Ammon's horn (tissue), 1 donor: ENCODE measurements at places on chromosomes 4 and X.
A peak's percentile ranks its signal among the peaks of the same experiment; 100 is the strongest.

DNA sequence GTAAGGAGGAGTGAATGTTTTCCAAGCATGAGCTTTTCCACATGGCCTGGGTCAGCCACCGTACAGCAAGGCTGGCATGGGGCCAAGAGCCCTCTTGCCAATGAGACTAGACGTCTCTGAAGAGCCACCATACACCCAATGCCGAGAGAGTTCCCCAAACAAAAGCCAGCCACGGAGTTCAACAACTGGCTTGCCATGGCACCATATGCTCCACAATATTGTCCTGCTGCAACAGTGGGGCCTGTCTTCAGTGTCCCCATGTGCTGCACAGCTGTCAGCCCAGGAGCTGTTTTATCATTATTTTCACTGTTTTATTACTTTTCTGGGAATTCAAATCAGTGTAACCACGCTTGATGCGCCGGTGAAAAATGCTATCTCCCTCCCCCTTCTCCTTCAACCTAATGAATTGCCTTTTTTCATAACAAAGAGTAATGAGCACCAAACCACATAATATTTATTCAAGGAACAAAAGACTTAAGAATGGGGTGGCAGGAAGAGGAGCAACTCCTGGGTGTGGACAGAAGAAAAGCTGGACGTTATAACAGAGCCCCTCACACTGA, 18.4 kb downstream of the MAML3 start:
- DNase-seq = peak; percentile 67

- DNase-seq = no peak
Measured at GRCh38 chrX:40663078-40663740, 15.8 kb upstream of the CXorf38 start.

DNA sequence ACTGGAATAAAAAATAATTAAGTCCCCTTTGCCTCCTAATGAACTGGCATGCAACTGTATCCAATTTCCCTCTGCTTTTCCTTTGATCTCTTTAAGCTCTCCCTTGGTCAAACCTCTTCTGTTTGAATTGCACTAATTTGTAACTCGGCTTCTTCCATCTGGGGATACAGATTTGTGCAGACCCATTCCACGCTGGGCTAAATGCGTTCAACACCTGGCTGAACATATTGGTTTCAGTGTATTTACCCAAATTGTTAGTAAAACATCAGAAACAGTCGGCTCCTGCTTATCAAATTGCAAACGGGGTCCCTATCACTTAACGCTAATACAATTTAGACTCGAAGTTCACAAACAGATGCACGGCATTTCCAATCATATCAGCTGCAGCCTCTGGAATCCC, 124.9 kb upstream of the TAPT1 start:
- DNase-seq = no peak

GRCh38 chrX:87265518-87265917, 252.1 kb upstream of the KLHL4 start:
- DNase-seq = no peak

GRCh38 chr4:41296995-41297394, 40.3 kb downstream of the UCHL1 start:
- DNase-seq = no peak

GRCh38 chr4:143133977-143134376, 50.7 kb upstream of the USP38 start:
- no peak for DNase-seq

GRCh38 chr4:29541757-29542156, 1178.4 kb upstream of the PCDH7 start:
- DNase-seq = peak; percentile 15

GRCh38 chr4:76354517-76355473, 48.3 kb downstream of the STBD1 start:
- DNase-seq = no peak

DNA sequence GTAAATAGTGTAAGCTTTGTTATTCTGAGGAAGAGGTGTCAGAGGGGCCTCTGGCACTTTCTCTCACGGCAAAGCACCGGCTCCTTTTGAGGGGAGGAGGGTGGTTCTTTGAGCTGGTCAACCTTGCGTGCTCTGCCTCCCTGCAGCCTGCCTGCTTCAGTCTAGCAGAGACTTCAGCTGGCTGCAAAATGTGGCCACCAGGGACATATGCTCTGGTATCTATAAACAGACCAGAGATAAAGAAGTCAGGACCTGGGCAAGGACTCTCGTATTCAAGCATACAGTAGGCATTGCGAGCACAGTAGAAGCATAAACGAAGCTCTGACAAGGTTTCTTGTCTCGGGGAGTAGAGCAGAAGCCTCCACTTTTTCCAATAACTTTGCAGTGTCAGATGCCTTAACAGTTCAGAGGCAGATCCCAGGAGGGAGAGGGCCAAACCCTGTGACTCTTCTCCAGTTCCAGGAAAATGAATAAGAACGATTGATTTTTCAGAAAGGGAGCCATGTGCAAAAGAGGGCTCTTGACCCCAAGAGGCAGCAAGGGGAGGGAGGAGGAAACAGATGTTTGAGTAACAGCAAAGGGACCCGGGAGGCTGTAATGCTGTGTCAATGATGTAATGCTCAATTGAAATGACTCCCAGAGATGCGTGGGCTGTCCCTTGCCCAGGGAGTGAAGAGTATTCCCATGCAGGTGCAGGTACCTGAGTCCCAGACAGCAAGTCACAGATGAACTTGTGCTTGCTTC, 57.9 kb upstream of the TEX13D start:
- no peak for DNase-seq

- no peak for DNase-seq
Measured at GRCh38 chr4:5955201-5955821, 62.4 kb upstream of the CRMP1 start.

GRCh38 chr4:73709451-73710033, 30.8 kb upstream of the CXCL8 start:
- no peak for DNase-seq

- peak; percentile 18 for DNase-seq
Measured at GRCh38 chr4:159298502-159298901, 195.6 kb downstream of the RAPGEF2 start.

GRCh38 chr4:89119836-89120235, 8.5 kb downstream of the TIGD2 start:
- DNase-seq = no peak

GRCh38 chrX:101429934-101430333, 21.9 kb downstream of the HNRNPH2 start:
- no peak for DNase-seq

GRCh38 chrX:136146614-136147314, 569 bp upstream of the FHL1 start:
- DNase-seq = no peak

- no peak for DNase-seq
Measured at GRCh38 chrX:135410861-135411627, 10.7 kb upstream of the SMIM10L2A start.

GRCh38 chr4:84814094-84814750, 152.3 kb downstream of the WDFY3 start:
- no peak for DNase-seq

DNA sequence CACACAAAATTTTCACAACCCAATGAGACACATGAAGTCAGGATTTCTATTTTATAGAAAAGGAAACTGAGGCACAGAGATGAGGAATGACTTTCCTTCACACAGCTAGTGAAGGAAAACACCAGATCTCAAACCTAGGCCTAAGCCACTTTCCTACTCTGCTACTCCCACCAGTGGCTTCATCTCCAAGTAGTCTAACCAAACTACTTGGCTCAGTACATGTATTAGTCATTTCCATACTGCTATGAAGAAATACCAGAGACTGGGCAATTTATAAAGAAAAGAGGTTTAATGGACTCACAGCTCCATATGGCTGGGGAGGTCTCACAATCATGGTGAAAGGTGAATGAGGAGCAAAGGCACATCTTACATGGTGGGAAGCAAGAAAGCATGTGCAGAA, 196.6 kb downstream of the EVC2 start:
- DNase-seq = no peak

GRCh38 chr4:100838286-100838685, 320.5 kb upstream of the EMCN start:
- no peak for DNase-seq

GRCh38 chr4:155614111-155614762, 52.4 kb upstream of the GUCY1A1 start:
- DNase-seq = no peak

- no peak for DNase-seq
Measured at GRCh38 chrX:153576239-153576870, 22.6 kb downstream of the CCNQ start.

DNA sequence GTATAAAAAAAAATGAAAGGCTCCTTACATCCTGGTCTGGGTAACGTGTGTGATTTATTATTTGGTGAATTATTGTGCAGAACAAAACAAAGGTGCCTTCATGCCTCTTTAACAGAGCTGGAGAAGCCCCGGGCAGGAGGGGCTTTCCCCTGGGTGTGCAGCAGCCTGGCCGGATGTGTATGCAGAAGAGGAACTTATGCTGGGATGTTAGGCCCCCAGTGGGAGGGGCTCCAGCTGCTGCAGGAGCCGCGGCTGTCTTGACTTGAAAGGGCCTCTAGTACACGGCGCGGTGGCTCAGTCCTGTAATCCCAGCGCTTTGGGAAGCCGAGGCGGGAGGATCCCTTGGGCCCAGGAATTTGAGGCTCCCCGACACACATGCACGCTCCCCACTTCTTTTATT, 16.0 kb downstream of the CCNQ start:
- no peak for DNase-seq

- DNase-seq = no peak
Measured at GRCh38 chrX:106670631-106671030, 55.9 kb upstream of the RNF128 start.

DNA sequence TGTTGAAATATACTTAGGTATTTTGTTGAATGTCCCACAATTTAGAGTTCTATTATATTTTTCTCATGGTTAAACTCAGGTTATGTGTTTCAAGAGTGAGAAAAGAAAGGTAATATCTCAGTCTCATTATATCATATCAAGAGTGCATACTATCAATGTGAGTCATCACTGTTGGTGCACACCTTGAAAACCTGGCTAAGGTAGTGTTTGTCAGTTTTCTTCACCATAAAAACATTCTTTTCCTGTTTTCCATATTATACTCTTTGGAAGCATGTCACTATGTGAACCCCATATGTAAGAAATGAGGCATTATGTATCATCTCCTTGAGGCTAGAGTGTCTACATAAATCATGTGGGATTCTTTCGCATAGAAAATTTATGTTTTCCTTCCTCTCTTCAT, 307.6 kb upstream of the CTSO start:
- DNase-seq = no peak

DNA sequence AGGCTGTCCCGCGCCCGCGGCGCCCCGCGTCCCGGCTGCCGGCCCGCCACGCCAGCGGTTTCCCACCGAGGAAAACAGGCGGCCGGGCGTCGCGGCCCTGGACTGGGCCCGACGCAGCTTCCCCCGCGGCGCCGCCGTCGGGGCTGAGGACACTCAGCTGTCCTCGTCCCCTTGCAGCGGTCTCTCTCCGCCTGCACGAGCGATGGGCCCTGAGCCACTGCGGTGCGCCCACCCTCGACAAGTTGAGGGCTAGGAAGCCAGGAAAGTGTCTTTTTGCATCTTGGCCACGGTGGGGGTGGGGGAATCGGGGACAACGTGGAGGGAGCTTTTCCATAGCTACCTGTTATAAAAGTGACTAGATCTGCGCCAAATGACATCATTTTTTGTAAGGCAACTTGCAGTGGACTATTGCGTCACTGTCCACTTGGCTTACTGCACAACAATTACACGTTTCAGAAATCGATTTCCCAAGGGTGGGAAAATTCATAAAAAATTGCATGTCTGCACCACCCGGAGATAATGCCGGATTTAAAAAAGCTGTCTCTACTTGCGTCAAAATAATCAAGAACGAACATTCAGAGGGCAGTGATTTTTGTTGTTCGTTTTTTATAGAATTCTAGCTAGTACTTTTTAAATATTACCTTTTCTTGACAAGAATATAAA, 1.1 kb downstream of the KLHL15 start:
- peak; percentile 16 for DNase-seq

- no peak for DNase-seq
Measured at GRCh38 chr4:8860892-8861575, 10.6 kb downstream of the HMX1 start.

DNA sequence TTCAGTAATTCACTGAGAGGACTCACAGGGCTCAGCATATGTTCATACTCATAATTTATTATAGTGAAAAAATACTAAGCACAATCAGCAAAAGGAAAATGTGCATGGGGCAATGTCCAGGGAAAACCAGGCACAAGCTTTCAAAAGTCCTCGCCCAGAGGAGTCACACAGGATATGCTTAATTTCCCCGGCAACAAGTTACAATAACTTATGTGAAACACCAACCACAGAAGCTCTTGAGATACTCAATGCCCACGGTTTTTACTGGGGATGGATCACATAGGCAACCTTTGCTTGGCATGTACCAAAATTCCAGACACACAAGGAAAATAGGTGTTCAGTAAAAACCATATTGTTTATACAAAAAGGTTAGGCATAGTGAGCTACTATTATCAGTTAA, 38.5 kb upstream of the STPG2 start:
- no peak for DNase-seq

DNA sequence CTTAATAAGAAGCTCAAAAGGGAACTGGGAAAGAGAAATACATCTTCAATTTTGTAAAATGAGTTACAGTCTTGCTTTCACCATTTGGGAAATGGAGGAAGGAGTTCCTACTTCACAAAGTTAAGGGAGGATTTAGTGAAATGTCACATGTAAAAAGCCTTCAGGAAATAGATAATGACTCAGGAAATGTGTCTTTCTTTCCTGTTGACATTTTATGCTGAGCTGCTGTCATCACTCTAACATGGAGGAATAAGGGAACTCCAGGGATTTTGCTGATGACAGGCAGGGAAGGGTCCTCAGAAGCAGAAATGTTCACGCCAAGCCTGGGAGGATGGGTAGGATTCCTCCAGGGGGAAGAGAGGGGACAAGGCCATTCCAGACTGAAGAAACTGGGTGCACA, 251.1 kb downstream of the USP46 start:
- no peak for DNase-seq

DNA sequence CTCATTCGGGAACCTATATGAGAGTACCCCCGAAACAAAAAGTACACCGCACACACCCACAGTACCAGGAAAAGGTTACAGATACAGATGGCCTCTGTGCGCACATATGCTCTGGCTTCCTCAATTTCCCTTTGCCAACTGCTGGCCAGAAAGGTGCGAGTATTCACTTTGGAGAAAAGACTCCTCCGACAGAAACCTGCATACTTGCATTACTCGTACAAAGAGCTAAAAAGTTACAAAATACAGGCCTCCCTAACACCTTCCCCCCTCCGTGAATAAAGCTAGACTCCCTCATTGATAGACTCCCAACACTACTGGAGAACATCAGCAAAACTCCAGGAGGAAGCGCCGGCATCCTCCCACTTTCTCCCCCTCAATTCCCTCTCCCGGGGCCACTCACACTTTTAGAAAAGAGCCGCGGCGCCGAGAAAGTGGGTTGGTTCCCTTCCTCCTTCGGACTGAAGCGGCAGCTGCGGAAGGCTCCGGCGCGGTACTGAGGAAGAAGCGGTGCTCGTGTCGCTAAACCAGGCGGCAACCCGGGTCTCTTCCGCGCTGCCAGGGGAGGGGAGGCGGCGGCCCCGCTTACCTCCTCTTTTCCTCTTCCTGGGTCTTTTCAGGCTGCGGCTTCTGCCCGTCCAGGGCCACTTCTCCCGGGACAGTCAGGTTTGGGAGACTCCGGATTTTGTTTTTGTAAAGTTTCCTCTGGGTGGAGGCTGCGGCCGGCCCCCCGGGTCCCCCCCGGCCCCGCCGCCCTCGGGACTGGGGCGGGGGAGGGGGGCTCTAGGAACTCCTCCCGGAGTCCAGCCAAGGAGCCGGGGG, 1.1 kb downstream of the FBXW7 start:
- DNase-seq = peak; percentile 31

GRCh38 chr4:89268679-89269078, 38.9 kb downstream of the GPRIN3 start:
- no peak for DNase-seq

- peak; percentile 36 for DNase-seq
Measured at GRCh38 chrX:54807524-54808108, at the start of gene MAGED2. Gene MAGED2 (plus strand): TSS chrX:54807745. CDS start chrX:54809332, 1,587 bp downstream.
